ENCODE measurements at places on chromosomes 2 and 18.

DNA sequence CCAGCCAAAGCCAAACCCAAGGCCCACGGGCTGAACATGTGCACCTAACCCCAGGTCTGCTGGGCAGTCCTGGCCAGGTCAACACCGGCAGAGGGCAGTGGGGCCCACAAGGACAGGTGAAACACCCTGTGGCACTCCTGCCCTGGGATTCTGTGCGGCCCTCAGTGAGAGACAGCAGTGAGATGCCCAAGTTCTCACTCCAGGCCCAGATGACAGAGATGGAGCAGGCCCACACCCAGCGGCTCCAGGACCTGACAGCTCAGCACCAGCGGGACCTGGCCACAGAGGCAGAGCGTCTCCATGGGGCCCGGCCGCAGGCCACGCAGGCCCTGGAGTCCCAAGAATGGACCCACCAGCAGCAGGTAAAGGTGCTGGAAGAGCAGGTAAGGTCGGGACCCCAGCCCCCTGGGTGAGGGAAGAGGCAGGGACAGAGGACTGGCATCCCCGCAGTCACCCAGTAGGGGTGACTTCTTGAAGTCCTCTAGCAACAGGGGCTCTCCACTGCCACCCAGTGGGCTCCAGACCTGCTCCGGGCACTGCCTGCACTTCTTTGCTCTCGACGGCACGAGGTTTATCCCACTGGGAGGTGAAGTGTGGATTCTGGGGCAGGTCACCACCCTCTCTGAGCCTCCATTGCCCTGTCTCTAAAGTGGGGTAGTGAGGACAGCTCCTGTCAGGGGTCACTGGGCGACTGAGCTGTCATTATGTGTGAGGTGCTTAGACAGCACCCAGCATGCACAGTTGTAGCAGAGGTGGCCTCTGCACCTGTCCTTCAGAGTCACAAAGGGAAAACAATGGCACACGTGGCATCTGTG lies 8.8 kb upstream of the SNED1 start:
- DNase-seq, result peak; percentile 84

- no peak for DNase-seq
These were observed 79.0 kb downstream of the SLC66A3 start for GRCh38 chr2:11234309-11234708.

- no peak for DNase-seq
These were observed 63.4 kb downstream of the COL6A3 start for GRCh38 chr2:237350597-237350996.

GRCh38 chr2:56624181-56624580 lies 440.4 kb downstream of the CCDC85A start:
- DNase-seq, result no peak

DNA sequence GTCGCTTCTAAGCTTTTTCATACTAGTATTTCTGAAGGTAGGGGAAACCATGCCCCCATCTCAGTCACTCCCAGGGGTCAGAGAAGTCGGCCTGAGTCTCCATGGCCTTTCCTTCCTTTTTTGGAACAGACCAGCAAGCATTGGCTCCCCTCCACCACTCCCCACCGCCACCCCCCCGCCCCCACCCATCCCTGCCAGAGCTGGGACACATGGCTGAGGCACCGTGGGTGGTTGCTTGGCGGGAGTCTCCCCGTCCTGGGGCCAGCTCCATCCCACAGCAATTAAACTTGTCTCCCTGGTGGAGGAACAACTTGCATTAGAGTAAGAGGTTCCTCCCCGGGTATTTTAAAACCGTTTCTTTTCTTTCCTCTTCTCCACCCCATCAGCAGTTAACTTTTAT lies 100.8 kb upstream of the TFPI start:
- no peak for DNase-seq

DNA sequence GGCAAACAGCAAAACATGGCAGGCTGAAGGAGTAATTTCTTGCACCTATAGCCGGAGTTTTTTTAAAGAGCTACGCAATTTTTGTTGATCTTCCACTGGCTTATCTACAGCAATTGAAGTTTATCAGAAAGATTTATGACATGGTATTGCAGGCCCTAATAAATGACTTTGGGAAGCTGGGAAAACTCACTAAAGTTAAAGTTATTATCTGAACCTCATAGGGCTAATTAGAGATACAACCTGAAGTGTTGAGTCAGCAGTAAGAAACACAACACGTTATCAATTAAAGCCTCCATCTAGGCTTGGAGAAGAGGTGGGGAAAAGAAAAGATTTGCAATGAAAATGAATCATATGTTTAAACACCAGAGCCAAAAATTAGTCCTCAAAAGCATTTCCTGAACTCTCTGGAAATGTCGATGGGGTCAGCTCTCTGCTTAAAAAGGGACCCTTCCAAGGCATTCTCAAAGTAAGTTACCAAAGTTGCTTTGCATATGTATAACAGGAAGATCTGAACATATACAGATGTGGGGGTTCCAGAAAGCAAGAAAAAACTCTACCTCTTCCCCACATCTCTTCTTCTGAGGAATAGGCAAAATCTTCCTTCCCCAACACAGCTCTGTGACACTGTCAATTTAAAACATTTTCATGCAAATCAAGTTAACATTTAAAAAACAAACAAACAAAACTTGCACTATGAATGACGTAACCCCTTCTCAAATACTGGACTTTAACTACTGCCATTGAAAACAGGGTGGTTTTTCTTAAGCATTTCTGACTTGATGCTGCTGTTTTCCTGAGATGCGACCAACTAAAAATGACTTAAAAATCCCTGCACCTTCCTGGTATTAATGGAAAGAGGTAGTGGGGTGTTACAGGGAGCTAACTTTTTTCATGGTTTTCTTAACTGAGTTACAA lies 915.6 kb downstream of the NRXN1 start:
- DNase-seq, result no peak

- DNase-seq, result no peak
These were observed 19.5 kb downstream of the RALBP1 start for GRCh38 chr18:9494778-9495331.

DNA sequence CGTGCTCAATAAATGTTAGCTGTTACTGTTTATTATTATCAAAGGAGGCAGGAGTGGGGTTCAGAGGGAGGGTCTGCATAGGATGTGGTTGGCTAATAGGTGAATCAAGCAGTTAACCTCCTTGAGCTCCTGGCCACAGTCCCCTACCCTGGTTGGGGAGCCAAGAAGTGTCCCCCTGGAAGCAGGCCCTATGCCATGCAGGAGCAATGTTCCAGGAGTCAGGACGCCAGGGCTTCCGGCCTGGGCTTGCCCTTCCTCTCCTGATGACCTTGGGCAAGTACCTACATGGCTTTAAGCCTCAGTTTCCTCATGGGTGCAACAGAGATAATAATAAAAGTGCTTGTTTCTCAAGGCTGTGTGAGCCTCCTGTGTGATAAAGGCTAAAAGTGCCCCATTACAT lies 84.9 kb downstream of the DYSF start:
- DNase-seq, result no peak

- peak; percentile 27 for DNase-seq
These were observed 1.3 kb upstream of the CCDC141 start for GRCh38 chr2:179051250-179051649.

DNA sequence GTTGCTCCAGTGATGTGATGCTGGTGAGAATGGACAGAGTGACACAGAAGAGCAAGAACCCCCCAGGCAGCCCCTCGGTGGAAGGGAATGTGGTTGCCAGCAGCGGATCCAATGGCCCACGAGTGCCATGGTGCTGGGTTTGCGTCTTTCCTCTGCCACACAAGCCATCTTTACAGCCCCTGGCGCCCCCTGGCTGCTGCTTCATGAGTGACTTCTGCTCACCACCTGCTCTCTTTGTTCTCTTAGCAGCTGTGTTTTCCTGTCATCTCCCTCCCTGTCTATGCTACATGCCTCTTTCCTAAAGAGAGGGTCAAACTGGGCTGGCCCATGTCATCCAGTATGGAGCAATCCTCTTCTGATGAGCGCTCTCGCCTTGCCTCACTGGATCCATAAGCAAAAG lies 300.0 kb upstream of the SMIM21 start:
- peak; percentile 10 for DNase-seq

DNA sequence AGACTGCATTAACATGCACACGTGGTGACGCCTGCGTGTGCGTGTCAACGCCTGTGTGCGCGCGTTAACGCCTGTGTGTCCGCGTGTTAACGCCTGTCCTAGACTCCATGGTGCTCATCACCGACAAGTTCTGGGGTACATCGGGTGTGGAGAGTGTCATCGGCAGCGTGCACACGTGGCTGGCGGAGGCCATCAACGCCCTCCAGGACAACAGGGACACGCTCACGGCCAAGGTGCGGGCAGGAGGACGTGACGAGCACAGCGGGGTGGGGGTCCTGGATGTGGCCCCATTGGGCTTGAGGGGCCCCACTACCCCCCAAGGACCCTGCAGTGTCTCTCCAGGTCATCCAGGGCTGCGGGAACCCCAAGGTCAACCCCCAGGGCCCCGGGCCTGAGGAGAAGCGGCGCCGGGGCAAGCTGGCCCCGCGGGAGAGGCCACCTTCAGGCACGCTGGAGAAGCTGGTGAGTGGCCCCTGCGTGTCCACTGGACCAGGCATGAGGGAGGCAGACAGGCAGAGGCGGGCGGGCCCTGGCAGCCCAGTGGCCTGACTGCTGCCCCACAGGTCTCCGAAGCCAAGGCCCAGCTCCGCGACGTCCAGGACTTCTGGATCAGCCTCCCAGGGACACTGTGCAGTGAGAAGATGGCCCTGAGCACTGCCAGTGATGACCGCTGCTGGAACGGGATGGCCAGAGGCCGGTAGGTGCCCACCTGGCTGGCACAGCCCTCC lies 29.2 kb downstream of the GPC1 start:
- no peak for DNase-seq

DNA sequence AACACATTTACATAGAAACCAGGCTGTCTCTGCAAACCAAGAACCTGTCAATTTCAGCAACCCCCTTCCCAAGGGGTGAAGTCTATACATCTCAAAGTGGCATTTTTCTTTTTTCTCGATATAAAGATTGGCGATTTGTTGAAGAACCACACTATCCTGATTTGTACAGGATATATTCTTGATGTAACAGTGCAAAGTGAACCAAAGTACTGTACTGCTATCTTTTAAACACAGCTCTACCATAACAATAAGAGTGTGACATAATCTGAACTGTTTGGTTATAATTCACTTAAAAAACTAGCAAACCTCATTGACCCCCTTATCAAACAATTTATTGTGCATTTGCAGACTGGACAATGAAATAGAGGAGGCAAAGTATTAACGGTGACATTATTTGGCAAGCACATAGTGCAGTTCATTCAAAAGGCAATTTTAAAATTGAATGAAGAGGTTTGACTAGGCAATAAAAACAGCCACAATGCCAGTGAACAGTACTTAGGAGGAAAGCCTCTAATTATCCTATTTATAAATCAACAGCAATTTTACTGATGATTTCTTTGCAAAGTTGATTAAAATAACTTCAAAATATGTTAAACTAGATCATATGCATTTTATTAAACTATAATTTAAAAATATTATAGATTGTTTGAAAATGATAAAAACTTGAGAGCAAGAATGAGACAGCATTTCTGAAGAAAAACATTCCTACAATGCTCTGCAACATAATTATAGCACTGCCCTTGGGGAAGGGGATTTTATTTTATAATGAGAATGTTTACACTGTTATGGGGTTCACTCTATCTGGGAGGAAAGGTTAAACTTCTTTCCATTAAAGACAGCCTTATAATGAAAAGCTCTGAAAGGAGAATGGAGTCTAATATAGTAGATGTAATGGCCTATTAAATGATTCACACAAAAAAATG lies 440.9 kb downstream of the ZEB2 start:
- DNase-seq, result no peak

DNA sequence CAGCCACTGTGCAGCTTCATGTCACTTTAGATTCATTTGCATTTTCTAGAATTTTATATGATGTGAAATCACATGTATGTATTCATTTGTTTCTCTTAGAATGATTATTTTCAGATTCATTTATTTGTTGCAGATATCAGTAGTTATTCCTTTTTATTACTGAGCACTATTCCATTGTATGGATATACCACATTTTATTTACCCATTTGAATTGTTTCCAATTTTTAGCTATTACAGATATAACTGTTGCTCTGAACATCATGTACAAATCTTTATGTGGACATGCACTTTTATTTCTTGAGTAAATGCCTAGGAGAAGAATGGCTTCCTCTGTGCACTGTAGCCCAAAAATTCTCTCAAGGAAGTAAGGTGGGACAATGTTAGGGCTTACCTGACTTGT lies 767.8 kb upstream of the FANCL start:
- DNase-seq, result no peak

DNA sequence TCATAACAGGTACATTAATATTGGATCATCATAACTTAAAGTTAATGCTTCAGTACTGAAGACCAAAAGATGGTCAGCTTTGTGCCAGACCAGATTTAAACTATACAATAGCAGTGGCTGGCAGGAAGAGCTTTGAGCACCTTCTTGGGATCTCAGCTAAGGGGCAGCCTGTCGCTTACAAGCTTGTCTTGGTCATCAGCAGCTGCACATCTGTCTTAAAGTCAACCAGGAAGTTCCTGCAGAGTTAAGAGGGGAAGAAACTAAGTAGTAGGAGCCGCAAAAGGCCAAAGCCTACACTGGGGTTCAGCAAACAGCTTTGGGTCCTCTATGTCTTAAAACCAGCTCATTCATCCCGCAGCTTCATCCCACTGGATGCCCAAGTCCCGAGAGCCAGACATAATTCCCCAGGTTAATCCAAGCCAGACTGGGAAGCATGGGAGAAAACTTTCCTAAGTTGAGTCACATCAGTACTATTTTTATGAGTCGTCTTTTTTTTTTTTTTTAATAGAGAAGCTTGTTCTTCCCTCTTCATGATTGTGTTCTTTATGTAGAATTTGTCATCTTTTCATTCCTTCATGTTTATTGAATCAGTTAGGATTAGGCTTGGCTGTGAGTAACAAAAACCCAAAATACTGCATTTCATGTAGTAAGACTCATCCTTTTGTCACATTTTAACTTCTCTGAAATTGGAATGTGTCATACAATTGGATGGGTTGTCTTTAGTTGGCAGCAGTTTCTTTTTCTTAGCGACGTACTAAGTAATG lies 59.3 kb downstream of the SERTAD2 start:
- no peak for DNase-seq

DNA sequence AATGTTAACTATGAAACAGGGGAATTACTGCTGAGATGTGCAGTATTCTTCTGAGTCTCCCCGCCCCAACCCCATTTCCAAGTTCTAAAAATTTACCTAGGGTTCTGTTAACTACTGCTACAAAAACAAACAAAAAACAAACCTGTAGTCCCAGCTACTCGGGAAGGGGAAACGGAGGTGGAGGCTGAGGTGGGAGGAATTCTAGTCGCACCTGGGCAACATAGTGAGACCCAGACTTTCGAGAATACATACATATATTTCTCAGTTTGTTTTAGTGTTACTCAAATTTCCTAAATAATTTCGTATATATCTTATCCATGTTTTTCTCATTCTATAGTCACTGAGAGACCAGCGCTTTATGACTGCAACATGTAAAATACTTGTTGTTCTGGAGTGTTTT lies 989 bp downstream of the STAM2 start:
- no peak for DNase-seq

Measured in HuH-7 (cell line).